Stimulated activated CD4-positive, alpha-beta T cell treated with anti-CD3 and anti-CD28 coated beads, Interleukin-1b, Interleukin-23, amount 100 ng/mL, for 4 hours (primary cell): ENCODE measurements at places on chromosomes 3 and 15.

DNA sequence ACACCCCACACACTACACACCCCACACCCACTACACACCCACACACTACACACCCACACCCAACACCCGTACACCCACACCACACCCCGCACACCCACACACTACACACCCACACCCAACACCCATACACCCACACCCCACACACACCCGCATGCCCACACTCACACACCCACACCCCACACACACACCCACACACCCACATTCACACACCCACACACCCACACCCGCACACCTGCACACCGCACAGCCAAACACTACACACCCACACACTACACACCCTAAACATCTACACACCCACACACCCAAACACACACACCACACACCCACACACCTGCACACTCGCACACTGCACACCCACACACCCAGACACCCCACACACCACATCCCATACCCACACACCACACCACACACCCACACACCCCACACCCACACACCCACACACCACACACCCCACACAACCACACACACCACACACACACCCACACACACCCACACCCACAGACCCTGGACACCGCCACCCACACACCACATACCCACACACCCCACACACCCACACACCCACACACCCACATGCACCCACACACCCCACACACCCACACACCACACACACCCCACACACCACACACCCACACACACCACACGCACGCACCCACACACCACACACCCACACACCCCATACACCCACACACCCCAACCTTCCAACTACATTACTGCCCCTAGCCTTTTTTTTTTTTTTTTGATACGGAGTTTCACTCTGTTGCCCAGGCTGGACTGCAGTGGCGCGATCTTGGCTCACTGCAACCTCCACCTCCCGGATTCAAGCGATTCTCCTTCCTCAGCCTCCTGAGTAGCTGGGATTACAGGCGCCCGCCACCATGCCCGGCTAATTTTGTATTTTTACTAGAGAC lies 16.9 kb downstream of the CEP19 start:
- DNase-seq = no peak

GRCh38 chr3:28139288-28139687 lies 102.1 kb upstream of the CMC1 start:
- no peak for DNase-seq

DNA sequence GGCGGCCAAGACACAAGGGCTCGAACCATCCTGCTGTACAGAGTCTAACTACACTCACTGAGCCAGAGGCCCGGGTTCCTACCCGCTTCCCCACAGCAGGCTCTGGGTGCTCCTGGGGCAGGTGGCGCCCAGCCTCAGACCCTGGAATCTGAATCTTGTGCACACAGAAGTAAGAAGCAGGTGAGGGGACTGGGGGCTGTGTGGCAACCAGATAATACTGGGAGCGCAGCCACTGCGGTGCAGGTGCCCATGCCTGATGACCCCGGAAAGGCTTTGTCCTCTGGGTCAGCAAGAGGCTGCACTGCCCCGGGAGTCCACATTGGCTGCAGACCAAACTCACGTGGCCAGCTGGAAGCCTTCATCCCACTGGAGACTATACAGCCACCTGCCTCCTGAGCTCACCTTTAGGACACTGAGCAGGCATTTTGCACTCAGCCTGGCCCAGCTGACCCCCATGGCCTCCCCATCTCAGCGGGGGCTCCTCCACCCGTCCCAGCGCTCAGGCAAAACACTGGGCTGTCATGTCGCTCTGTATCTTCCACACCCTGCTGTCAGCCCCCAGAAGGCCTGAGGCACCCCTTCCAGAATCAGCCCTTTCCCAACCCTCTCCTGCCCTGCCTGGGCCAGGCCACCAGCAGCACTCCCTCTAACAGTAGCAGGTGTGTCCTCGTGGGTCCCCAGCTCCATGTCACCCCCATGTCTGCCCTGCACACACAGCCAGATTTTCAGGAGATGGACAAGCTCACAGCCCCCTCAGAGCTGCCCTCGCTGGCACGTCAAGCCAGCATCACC lies 101.0 kb upstream of the IQSEC1 start:
- no peak for DNase-seq

DNA sequence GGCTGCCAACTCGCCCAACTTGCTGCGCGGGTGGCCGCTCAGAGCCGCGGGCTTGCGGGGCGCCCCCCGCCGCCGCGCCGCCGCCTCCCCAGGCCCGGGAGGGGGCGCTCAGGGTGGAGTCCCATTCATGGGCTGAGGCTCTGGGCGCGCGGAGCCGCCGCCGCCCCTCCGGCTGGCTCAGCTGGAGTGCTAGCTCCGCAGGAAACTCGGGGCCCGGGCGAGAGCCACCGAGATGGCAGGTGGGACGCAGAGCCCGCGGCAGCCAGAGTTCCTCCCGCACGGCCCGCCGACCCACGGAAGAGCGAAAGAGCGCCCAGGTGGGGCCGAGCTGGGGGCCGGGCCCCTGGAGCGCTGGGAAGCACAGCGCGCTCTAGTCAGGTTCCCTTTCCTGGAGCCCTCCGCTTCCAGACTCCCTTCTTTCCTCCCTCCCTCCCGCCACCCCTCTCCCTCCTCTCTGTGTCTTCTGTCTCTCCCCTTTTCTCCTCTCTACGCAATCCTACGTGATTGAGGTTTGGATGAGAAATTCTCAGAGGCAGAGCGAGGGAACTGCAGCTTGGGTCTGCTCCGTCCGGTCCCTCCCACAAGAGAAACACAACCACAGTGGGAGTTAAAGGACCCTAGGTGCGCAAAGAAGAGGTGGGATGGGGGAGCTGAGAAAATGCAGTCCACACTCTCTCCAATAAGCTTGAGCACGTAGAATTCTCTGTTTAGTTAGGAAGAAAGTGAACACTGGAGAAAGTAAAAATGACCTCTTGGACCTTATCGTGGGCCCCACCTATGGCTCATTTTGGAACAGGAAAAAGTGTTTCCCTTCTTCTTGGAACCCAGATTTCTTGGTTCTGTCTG lies 317.3 kb downstream of the FGF12 start:
- DNase-seq = no peak

- no peak for DNase-seq
Observed at GRCh38 chr3:116980099-116980498, 270.5 kb downstream of the TUSC7 start.

- no peak for DNase-seq
Observed at GRCh38 chr3:155218462-155218861, 75.0 kb downstream of the STRIT1 start.

GRCh38 chr3:171790898-171791691 lies 19.2 kb downstream of the PLD1 start:
- no peak for DNase-seq

- no peak for DNase-seq
Observed at GRCh38 chr3:99865321-99865720, 47.7 kb downstream of the CMSS1 start.

DNA sequence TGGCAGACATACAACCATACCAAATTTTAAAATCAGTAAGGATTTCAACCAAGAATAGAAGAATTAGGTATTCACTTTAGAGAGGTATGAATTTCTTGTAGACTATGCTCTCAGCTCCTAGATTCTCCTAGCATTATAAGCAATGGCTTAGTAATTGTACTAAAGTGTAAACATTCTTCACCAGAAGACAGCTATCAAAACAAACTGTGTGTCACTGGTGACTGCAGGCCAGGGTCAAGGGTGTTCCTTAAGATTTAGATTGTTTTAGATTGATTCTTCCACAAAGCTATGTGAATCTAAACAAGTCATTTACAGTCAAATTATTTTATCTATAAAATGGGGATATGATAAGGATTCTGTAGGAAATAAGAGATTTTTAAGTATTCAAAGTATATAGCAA lies 23.1 kb upstream of the GP5 start:
- no peak for DNase-seq

- DNase-seq = no peak
Observed at GRCh38 chr3:185759512-185759911, 65.3 kb downstream of the IGF2BP2 start.

DNA sequence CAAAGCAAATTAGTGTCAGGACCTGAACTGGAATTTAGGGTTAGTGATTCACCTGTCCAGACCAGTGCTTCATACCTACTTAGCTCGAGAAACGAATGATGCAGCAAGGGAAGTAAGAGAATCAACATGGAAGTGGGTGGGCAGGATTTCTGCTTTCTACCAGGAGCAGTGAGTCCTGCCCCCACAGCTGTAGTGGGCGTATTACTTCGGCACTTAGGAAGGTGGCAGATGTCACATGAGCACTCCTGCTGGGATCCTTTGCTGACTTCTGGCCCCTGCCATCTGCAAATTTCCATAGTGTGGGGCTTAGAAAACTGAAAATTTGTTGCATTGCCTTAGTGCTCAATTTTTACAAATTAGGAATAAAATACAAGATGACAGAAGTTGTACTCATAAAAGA lies 31.2 kb downstream of the RYR3 start:
- no peak for DNase-seq

DNA sequence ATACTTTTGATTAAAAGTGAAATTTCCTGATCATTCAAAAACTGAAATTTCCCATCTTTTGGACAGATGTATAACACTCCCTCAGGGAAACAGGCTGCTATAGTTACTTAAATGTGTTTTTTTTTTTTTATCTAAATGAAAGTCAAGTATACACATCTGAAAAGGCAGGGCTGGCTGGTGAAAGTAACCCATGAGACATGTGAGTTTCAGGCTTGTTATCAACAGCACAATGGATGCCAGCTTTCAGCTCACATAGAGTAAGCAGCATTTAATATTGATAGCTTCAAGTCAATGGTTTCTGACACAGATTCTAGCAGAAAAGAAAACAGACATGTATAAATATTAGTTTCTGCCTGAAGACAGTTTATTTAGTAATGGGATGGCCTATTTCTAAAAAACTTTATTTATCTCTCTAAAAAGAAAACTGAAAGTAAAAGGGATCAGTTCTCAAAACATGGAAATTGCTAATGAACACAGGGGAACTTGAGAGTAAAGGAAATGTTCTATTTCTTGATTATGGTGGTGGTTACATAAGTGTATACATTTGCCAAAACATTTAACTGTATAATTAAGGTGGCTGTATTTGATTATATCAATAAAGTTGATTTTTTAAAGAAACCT lies 89.7 kb upstream of the CMC1 start:
- no peak for DNase-seq

DNA sequence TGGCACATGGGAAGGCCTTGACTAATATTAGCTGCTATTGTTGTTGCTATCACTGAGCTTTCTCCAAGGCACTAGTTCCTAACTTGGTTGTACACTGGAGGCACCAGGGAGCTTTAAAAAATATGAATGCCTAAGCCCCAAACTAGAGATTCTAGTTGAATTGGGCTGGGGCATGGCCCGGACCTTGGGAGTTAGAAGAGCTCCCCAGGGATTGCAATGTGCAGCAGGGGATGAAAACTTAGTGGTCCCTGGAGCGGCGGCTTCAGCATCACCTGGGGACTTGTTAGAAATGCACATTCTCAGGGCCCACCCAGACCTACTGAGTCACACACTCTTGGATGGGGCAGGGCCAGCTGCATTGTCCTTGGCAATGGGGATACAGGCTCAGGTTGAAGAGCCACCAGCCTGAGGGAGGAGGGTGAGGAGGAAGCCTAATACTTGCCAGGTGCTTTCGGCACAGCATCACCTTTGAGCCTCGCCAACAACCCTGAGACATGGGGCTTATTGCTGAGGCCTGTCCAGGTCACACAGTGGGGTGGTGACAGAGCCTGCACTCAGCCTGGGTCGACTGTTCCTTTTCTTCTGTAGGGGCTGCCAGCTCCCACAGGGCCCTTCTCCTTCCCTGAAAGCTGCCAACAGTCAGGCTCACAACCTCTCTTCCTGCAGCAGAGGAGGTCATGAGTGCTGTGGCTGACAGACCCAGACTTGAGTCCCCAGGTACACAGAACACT lies 84.5 kb downstream of the ATP2B2 start:
- no peak for DNase-seq

- no peak for DNase-seq
Observed at GRCh38 chr3:28124882-28125281, 116.5 kb upstream of the CMC1 start.

DNA sequence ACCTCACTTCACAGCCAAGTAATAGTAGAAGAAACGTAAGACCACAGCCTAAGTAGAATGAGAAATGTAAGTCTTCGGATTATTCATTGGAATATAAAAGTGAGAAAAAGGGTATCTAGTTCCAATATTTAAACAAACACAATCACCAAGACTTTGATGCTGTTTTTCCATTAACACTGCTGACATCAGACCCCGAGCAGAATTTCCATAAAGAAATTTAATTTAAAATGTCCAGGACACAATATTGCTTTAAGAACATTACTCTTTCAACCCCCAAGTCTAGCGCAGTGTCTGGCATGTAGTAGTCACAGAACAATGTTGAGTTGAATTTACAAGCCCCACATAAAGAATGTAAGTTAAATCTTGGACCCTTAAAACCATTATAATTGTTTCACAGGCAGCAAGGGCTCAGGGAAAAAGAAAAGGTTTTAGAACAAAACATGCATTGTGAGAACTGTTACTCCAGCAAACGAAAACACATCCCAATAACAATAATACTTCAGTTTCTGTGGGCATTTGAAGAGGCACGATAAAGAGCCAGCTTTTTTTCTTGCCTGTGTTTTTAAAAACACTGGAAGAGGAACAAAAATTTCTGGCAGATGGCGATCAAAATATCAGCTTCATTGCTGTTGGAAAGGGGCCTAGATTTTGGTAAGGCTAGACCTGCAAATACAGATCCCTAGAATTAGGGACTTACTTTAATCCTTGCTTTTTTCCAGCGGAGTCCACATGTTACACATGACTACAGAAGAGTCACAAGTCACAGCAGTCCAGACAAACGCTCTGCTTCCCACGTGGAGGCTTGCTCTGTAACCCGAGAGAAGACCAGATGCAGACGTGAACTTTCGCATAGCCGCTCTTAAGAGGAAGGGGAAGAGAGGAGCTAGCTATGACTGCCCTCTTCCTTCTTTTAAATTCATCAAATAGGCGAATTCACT lies 77.9 kb upstream of the IGSF10 start:
- no peak for DNase-seq

GRCh38 chr3:114827495-114827894 lies 319.6 kb downstream of the ZBTB20 start:
- no peak for DNase-seq

DNA sequence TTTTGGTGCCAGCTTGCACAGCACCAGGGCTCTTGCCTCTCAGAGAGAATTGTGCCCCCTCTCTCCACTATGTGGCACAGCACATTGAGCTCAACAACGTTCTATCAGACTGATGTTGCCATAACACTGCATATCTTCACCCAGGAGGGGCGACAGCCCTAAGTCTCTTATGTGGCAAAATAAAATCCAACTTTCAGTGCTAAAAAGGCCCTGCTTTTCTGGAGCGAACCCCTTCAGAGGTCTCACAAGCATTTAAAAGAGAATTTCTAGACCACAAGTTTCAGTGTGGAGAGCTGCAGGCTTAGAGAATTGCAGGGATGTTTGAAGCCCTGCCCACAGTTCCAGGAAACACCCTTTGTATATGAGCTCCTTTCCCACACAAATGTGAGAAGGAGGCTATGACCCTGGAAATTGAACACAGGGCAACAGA lies 85.5 kb downstream of the LIPC start:
- DNase-seq = no peak

- no peak for DNase-seq
Observed at GRCh38 chr15:70188286-70188685, 90.6 kb upstream of the TLE3 start.
